ENCODE measurements at places on chromosomes 12 and 14. TPM values are rescaled to one million over a fixed set of nuclear protein-coding genes. Genes with fewer than 3 reads are reported as not detected.

LMO3 gene
- total RNA-seq, result 2.0 TPM

C14orf132 gene
- total RNA-seq, result 31.9 TPM

INSM2 gene
- total RNA-seq, result not detected

TAS2R43 gene
- 0.33 TPM for total RNA-seq

CAPS2 gene
- total RNA-seq, result 10.4 TPM

TC2N gene
- 0.29 TPM for total RNA-seq

MBIP gene
- total RNA-seq, result 17.2 TPM

SPIC gene
- not detected for total RNA-seq

All from smooth muscle cell of trachea (primary cell).